Caudate nucleus (tissue), 63 donors: ENCODE measurements at places on chromosomes 7 and 10.

DNA sequence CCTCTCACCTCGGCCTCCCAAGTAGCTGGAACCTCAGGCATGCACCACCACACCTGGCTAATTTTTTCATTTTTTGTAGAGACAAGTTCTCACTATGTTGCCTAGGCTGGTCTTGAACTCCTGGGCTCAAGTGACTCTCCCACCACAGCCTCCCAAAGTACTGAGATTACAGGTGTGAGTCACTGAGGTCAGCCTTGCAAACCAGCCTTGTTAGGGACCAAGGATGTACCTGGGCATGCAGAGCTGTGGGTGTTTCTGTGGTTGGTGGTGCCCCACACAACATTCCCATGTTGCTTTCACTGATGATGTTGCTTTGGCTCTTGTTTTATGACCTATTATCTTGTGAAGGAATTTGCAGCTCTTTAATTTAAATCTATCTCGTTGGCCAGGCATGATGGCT lies 54.8 kb downstream of the OTUD1 start:
- DNase-seq: no peak

- no peak for DNase-seq
Measured at GRCh38 chr7:148831782-148832181, 52.3 kb downstream of the EZH2 start.

DNA sequence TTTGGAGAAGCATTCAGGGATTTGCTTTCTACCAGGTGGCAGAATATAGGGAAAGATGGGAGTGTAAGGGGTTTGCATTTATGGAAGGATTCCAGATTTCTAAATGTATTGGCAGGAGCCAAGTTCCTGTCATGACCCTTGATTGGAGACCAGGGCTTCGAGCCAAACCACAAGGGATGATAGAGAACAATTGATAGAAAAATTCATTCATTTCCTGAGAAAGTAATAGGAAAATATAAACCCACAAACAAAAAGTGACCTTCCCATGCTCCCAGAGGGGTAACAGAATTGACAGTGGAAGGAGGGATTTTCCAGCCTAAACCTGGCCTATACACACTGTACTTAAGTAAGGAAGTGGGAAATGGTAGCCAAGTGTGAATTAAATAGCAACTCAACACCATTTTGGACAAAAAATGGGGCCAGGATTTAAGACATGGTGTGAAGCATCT lies 22.4 kb upstream of the IFIT2 start:
- DNase-seq: no peak

- no peak for DNase-seq
Measured at GRCh38 chr10:86245015-86245394, 121.6 kb downstream of the GRID1 start.

DNA sequence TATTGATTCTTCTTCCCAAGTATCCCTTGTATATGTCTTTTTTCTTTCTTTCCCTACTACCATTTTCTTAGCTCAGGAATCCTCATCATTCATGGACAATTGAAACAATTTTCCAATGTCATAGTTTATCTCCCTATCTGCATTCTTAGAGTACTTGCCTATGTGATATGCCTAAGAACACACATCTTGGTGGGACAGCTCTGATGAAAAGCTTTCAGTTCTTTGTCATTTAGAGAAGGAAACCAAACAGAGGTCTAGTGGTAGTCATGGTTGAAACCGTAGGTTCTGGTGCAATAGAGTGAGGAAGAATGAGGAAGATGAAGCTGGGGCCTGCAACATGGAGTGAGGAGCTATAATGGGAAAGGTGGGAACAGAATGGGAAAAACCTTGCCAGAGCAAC lies 28.2 kb downstream of the TDRD1 start:
- no peak for DNase-seq

DNA sequence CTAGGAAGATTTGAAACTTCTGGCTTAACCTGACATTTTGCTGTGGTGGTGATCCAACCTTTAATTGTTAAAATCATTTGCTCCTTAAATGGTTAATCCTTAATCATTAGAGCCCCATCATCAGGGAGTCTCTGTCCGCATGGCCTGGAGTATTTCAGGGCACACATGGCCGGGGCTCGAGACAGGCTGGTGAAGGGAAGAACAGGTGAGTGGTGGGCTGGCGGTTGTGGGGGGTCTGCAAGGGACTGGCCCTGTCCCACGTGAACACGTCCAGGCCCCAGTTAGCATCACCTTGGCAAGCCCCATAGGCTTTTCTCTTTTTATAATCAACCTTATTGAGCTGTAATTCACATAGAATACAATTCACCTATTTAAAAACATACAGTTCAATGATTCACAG lies 109.5 kb downstream of the DNAJB6 start:
- no peak for DNase-seq

DNA sequence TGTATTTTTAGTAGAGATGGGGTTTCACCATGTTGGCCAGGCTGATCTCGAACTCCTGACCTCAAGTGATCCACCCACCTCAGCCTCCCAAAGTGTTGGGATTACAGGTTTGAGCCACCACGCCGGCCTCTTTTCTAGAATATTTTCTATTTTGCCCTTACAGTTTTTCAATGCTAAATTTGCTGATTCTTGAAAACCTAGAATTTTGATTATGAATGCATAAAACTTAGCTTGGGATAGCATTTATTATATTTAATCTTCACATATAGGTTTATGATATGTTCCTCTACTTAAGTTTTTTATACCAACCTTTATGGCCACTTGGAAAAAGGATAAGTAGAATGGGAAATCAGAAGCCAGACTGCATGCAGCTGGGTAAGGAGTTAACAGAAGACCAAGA lies 2.1 kb downstream of the TMEM60 start:
- no peak for DNase-seq

DNA sequence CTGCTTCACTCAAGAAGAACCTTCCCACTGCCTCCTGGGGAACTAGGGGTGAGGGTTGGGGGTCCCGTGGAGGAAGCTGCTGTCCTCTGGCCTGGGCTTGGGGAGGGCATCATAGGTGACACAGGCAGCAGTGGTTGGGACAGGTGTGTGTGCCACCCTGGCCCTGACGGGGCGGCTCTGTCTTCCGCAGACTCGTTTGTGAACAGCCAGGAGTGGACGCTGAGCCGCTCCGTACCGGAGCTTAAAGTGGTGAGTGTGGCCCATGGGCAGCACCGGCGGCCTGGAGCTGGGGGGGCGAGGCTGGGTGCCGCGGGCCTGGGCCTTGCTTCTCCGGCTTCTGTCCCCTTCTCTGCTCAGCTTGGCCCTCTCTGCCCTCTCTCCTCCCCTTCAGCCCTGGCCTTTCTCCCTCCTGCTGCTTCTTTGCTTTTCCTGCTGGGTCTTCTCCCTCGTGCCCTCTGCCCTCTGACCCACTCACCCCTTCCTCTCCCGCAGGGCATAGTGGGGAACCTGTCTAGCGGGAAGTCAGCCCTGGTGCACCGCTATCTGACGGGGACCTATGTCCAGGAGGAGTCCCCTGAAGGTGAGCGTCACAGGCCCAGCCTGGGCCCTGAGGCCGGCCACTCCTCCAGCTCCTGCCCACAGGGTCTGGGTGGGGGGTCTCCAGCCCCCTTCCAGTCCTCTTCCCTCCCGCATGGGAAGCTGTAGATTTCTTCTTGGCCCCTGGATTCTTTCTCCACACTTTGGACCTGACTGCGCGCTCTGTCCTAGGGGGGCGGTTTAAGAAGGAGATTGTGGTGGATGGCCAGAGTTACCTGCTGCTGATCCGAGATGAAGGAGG lies 30.5 kb downstream of the AGAP3 start:
- no peak for DNase-seq

DNA sequence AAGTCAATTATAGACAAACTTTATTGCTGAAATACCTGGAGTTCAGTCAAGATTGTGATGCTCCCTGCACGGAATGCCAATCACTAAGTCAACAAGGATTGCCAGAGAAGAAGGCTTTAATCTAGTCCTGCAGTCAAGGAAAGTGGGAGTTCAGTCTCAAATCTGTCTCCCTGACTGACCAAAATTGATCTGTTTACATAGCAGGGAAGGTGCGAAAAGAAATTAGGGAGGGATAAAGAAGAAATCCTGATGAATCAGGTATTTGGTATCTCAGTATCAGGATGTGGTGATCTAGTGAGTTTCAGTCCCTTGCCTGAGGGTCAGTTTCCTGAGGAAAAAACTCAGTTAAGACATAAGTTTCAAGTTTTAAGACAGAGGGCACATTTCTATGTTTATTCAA lies 2.1 kb upstream of the AKR1D1 start:
- no peak for DNase-seq

- DNase-seq: no peak
Measured at GRCh38 chr10:102661658-102662028, 17.4 kb downstream of the TRIM8 start.

- DNase-seq: no peak
Measured at GRCh38 chr10:75319274-75319673, 82.3 kb downstream of the ZNF503 start.

GRCh38 chr7:4633012-4633411 lies 49.1 kb upstream of the FOXK1 start:
- DNase-seq: no peak

DNA sequence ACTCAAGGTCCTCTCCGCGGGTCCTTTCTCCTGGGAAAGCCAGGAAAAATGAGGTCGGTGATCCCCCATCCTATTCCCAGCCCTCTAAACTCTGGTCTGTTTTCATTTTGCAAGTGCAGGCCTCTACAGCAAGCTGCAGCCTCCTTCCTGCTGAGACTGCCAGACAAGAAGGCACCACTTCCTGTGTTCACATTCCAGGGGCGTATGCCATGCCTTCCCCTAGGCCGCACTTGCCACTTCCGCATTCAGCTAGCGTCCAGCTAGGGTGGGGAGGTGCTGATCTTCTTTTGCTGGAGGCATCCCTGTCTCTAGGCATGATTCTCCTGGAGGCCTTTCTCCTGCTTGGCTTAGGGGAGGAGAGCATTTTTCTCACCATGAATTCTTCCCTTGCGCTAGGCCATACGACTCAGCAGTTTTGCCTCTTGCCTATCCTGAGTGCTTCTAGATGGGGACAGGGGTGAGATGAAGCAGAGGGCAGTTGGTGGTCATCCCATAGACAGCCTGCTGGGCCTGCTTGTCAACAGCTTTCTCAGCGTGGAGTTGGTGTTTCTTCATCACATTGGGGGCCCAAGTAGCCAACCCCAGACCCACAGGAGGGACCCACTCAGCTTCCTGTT lies 328.9 kb downstream of the RPS24 start:
- no peak for DNase-seq

GRCh38 chr10:59006511-59007306 lies 169.7 kb upstream of the PHYHIPL start:
- DNase-seq: no peak

GRCh38 chr10:62573929-62574328 lies 199.8 kb downstream of the ZNF365 start:
- DNase-seq: no peak

DNA sequence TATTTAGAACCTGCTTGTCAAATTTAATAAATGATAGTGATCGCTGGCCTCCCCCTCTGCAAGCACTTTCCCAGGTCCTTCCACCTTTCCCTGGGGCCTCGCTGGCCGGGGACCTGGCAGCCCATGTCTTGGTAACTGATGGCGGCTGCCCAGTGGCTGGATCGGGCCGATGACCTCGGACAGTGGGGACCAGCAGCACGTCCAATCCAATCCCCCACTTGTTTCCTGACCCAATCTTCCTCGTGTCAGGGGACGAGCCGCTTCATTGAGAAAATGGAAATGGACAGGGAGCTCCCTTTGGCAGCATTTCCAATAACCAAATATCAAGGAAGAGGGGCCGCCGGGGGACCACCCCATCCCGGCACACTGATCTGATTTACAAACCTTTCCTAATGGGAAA lies 17.2 kb downstream of the EBF3 start:
- DNase-seq: no peak

DNA sequence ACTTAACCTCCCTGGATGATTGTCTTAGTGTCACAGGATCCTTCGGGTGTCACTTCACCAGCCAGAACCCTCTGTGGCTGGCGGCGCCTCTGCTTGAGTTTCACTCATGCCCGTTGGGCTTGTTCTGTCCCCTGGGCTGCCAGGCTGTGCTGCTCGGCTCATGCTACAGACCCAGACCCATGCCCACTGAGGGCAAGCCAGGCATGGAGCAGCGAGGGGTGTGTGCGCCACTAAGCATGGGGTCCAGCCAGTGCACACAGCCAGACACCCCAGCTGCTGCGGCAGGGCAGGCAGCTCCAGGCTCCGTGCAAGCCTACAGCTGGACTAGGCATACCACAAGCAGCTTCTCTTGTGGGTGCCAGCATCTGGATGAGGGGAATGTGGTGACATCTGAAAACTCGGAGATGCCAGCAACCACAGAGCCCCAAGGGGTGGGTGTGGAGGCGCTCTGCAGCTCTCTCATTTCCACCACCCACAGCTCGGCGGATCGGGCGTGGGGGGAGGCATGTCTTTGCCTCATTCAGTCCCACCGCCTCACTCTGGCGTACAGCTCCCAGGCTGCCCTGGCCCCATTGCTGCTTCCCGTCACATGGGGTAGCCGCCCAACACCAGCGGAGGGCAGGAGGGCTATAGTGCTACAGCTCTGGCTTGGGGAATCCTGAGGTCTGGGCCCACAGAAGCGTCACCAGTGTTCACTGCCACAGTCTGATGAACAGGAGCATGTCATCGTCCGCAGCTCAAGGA lies 269.6 kb upstream of the LRGUK start:
- no peak for DNase-seq

DNA sequence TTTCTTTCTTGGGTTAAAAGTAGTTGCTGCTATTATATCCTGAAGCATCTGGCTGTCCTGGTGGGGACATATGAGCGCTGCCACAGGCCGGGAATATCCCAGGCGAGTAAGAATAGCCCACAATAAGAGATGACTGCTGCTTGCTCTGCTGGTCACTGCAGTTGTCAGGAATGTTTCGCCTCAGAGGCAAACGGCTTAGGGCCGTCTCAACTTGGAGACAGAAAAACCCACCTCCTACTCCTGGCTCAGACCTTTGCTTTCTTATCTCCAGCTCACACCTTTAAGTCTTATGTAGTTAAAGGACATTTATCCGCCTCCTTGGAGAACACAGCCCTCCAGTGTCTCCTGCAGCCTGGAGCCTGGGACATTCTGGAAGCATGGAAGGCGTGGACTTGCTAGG lies at the start of gene GJD4:
Gene GJD4 (plus strand): TSS at position 151 of the 400 bp plus-strand sequence. CDS start 227 bp downstream, at position 378.
- no peak for DNase-seq

DNA sequence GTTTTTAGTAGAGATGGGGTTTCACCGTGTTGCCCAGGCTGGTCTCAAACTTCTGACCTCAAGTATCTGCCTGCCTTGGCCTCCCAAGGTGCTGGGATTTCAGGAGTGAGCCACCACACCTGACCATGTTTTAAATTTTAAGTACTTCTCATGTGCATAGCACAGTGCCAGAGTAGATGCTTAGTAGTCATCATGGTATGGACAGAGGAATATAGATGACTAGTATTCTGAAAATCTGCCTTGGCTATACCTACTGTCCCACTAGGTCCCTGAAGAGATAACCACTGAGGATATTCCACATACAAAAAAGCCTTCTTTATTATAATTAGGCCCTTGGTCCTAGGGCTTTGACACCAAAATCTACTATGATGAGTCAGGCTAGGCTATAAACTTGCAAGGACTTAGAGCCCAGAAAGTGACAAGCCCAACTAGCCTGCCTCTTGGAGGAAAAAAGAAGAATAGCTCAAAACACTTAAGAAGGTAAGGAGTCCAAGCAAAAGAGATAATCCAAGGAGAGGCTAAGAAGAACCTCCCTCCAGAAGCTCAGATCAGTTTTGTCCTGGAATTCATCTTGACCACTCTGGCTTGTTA lies 34.0 kb downstream of the LUC7L2 start:
- no peak for DNase-seq
